ENCODE measurements at places on chromosomes 7 and 10. TPM values are rescaled to one million over a fixed set of nuclear protein-coding genes. Genes with fewer than 3 reads are reported as not detected.

Gene FAM25G
- total RNA-seq = not detected

GRCh38 chr7:70700055-70700940 is 431.6 kb upstream of the GALNT17 start:
- no peak for DNase-seq

- DNase-seq = no peak
Measured at GRCh38 chr7:48411619-48412018, 240.4 kb downstream of the ABCA13 start.

- DNase-seq = no peak
Measured at GRCh38 chr10:32163071-32163761, 107.0 kb upstream of the KIF5B start.

- DNase-seq = no peak
Measured at GRCh38 chr10:74738052-74738451, 88.3 kb upstream of the KAT6B start.

DNA sequence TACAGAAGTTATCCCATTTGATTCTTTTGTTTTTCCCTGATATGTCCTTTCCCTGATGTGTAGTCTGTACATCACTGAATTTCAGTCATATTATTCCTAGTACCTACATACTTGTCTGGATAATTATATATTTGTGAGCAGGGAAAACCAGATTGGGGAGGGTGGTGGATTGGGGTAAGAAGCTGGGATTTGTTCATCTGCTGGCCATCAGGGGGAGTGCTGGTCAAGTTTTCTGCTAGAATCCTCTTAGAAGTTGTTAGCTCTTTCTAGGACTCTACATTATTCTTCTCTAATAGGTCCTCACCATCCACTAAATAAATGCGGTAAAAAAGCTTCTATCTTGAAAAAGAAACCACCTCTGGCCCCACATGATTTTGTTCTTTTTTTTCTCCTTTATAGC is 232.7 kb upstream of the TAC1 start:
- no peak for DNase-seq

All from occipital lobe (tissue), 3 donors.